ENCODE measurements at places on chromosomes 5 and 9. TPM values are rescaled to one million over a fixed set of nuclear protein-coding genes. Genes with fewer than 3 reads are reported as not detected.

- ATAC-seq: no peak
Measured at GRCh38 chr5:102226321-102226720, 69.8 kb downstream of the SLCO4C1 start.

DNA sequence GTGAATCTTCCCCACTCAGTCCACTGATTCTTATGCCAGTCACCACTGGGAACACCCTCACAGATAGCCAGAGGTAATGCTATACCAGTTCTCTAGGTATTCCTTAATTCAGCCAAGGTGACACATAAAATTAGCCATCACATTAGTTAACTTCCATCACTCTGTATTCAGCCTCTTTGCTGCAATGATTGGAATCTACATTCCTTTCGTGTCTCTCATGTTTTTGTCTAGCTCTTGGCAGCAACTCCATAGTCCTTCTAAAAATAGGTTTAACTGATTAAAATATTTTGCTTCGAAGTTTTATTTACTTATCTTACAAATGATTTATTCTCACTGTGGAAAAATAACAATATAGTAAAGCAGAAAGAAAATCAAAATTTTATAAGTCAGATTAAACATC is 19.6 kb upstream of the RNF20 start:
- ATAC-seq: no peak

GRCh38 chr5:21642312-21642711 is 1210.8 kb downstream of the CDH12 start:
- no peak for ATAC-seq

DNA sequence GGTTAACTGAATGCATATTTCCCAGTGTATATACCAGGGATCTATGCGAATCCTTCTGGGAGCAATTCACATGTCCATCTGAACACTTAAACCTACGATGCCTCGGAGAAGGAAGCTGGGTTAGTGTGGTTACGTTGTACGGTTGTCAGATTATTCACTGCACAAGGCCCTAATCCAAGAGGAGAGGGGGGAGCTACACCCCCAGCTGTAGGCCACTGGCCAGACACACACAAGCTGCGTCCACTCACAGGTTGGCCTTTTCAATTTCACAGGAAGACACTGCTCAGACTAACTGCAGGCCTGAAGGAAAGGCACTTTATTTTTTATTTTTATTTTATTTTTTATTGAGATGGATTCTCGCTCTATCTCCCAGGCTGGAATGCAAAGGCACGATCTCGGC is 184.5 kb upstream of the GNA14 start:
- no peak for ATAC-seq

DNA sequence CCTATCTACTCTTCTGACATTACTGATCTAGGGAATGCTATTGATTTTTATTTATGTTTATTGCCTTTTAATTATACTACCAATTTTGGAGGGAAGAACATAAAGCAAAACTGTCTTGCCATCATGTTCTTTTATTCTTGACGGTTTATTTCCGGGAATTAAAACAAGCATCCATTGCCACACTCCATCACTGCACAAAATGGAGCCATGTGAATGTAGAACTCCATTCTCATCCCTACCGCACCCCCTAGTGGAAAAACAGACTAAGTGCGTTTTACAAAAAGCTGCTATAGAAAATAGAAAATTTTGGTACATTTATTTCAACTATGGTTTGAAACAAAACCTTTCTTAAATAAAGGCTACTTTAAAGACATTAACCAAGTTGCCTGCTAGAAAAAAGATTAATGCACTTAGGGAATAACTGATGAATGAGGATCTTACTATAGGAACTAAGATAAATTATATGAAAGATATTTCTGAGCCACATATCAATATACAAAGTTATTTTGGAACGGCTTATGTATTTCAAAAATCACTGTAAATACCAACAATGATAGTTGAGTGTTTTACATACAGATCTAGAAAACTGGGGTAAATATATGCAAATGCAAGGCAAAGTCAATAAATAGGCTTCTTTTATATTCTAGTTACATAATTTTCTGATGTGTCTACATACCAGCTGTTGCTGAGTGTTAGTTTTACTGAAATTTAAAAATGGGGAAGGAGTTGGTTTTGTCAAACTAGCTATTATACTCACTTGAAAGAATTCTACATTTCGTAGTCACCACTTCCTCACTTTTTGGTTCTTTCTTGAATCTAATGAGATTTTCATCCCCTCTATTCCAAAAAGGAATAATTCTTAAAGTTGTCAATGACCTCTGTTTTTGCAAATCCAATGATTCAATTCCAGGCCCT is 26.5 kb downstream of the OXCT1 start:
- ATAC-seq: peak; percentile 63

DNA sequence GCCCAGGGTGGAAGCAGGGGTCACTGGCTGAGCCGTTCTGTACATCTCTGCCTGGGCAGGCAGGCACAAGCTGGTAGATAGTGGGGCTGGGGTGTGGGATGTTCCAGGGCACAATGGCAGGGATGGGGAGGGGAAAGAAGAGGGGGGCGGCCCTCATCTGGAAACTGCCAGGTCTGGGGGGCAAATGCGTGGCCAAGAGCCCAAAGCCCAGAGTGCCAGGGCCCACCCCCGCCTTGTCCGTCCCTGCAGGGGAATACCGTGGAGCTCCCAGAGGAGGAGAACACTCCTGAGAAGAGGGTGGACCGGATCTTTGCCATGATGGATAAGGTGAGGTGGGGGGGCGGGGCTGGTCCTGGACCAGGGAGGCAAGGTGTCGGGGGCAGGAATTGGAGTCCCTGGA is 42.7 kb upstream of the HMCN2 start:
- ATAC-seq: no peak

SLC36A3 gene
- total RNA-seq: not detected

DNA sequence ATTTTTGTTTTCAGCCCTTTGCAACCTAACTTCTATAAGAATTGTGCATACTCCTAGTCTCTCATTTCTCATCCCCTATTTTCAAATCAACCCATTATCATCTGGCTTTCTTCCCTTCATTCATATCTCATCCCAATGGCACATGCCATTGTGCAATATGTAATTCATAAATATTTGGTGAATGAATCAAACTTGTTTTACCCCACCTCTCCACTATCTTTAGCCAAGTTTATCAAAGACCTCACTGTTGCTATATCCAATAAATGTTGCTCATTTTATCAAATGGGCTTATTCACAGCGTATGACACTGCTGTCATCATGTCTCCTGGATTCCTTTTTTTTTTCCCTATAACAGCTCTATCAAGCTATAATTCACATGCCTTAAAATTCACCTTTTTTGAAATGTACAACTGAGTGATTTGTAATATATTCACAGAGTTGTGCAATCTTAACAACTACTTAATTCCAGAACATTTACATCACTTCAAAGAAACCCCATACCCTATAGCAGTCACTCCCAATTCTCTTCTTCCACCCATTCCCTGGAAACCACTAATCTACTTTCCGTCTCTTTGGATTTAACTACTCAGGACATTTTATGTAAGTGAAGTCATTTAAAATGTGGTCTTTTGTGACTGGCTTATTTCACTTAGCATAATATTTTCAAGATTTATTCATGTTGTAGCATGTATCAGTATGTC is 214.4 kb upstream of the PAPPA start:
- no peak for ATAC-seq

- ATAC-seq: no peak
Measured at GRCh38 chr9:106321394-106322180, 541.4 kb upstream of the ZNF462 start.

FOXD4 gene
- total RNA-seq: 0.28 TPM

HIGD2A gene
- total RNA-seq: 101 TPM

DNA sequence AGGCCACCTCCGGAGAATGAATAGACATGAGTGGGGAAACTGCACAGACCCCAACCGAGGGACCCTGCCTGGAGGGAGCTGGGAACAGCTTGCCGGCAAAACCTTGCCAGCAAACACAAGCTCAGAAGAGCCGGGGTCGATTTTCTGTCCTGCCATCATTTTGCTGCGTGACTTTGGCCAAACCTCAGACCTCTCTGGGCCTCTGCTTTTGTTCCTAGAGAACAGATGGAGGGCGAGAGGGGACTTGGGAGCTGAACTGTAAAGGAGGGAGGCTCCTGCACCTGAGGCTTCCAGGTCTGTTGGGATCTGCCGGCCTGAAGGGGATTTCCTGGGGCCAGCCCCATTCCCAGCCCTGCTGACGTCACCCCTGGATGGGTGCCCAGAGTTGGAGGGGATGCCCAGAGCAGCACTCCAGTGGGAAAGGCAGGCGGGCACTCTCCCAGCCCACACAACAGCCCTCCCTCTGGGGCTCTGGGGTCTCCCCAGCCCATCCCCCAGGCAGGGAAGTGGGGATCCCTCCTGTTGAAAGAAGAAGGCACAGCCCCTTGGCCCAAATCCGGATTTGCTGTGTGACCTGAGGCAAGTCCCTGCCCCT is 40.4 kb upstream of the SYNPO start:
- peak; percentile 64 for ATAC-seq

DNA sequence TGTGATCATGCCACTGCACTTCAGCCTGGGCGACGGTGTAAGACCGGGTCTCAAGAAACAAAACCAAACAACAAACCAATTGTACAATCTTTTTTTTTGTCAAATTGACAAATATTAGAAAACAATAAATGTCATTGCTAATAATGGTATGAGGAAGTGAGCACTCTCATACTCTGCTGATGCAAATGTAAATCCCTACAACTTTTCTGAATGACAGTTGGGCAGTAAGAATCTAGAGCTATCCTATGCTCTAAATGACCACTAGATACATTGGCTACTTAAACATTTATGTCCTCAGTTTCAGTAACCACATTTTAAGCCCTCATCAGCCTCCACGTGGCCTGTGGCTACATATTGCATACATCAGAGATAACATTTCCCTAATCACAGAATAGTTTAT is 256.2 kb downstream of the FER start:
- no peak for ATAC-seq

DNA sequence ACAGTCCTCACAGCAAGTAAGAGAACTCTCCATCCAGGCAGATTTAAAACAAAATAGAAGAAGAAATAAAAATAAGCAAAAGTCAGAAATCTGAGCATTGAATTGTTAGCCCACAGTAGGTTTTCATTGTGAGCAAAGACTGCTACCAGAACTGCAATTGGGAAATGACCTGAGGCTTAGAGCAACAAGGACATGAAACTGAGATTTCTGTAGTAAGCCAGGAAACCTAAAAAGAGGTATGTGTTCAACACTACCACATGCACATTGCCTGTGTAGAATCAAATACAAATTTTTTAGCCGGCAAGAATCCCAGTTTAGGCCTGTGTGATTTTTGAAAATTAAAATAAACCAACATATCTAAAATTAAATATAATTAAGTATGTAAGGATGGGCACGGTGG is 928.4 kb upstream of the WWC1 start:
- no peak for ATAC-seq

- ATAC-seq: no peak
Measured at GRCh38 chr5:57915536-57915935, 432.9 kb upstream of the ACTBL2 start.

Measured in esophagus mucosa (tissue), 1 donor.